Suppressor macrophage treated with lipopolysaccharide for 1 hour (primary cell): ENCODE measurements at places on chromosomes 6 and 20.

GRCh38 chr6:66838764-66839163, 1131.7 kb upstream of the EYS start:
- DNase-seq, result no peak

GRCh38 chr20:63067721-63068560, 61.2 kb upstream of the BHLHE23 start:
- no peak for DNase-seq

DNA sequence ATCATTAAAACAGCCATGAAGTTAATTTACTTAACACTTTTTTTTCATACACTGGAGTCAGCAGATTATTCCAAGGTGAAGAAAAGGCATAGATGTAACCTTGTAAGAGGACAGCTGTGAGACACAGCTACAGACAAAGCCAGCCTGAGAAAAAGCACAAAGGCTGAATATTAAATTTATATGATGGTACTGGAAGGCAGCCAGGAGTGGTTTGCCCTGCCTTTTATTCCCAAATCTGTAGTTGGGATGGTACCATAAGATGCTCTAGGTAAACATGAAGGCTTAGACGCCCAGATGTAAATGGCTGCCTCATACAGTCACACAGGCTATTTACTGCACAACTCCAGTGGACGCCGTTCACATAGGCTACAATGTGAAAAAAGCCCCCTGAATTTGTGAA, 42.1 kb upstream of the LOC128125822 start:
- no peak for DNase-seq

GRCh38 chr6:70479236-70479635, 65.9 kb downstream of the FAM135A start:
- no peak for DNase-seq

GRCh38 chr6:150451807-150452427, 83.1 kb downstream of the IYD start:
- DNase-seq, result no peak

GRCh38 chr20:51600016-51600420, 57.5 kb upstream of the NFATC2 start:
- no peak for DNase-seq

- peak; percentile 19 for DNase-seq
These were observed 841.6 kb upstream of the GJE1 start for GRCh38 chr6:141290941-141291721.

GRCh38 chr6:11773013-11773412, 5.6 kb downstream of the ADTRP start:
- no peak for DNase-seq

GRCh38 chr6:143598466-143599080, 79.2 kb upstream of the PHACTR2 start:
- peak; percentile 73 for DNase-seq

- no peak for DNase-seq
These were observed 564.8 kb downstream of the RFPL4B start for GRCh38 chr6:112911959-112912358.

- DNase-seq, result no peak
These were observed 125.1 kb upstream of the HS3ST5 start for GRCh38 chr6:114467931-114468330.

DNA sequence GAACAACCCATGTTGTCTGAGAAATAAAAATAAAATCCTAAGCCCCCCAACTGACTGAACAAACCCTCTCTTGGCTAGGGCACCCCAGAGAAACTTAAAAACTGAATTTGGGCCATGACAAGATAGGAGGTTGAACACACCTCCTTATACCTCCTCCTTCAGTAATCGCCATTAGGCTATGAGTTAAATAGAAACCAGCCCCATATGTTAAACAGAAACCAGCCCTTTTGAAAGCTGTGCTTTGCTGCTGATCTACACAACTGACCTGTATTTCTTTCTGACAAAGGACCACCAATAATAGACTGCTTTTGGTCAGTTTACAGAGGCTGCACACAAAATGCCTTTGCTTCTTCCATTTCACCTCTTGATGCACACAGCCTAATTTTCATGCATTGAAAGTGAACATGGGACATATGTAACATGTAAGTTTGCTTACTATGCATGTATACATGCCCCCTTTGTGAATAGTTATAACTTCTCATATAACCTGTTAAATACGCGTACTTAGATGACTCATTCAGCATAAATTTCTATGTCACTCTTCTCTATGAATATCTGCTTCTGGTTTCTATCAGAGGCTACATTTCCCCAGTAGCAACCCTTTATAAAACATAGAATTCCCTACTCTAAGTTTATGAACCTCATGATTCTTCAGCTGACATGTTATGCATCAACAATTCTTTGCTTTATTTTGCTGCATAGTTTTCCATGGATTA, 462.9 kb downstream of the COL12A1 start:
- DNase-seq, result no peak

GRCh38 chr20:36951979-36952738, 651 bp upstream of the SAMHD1 start:
- DNase-seq, result no peak
